Stimulated activated CD4-positive, alpha-beta T cell treated with anti-CD3 and anti-CD28 coated beads, Interleukin-1b, Interleukin-23, amount 100 ng/mL, for 1 hour (primary cell): ENCODE measurements at places on chromosomes 13 and 19.

DNA sequence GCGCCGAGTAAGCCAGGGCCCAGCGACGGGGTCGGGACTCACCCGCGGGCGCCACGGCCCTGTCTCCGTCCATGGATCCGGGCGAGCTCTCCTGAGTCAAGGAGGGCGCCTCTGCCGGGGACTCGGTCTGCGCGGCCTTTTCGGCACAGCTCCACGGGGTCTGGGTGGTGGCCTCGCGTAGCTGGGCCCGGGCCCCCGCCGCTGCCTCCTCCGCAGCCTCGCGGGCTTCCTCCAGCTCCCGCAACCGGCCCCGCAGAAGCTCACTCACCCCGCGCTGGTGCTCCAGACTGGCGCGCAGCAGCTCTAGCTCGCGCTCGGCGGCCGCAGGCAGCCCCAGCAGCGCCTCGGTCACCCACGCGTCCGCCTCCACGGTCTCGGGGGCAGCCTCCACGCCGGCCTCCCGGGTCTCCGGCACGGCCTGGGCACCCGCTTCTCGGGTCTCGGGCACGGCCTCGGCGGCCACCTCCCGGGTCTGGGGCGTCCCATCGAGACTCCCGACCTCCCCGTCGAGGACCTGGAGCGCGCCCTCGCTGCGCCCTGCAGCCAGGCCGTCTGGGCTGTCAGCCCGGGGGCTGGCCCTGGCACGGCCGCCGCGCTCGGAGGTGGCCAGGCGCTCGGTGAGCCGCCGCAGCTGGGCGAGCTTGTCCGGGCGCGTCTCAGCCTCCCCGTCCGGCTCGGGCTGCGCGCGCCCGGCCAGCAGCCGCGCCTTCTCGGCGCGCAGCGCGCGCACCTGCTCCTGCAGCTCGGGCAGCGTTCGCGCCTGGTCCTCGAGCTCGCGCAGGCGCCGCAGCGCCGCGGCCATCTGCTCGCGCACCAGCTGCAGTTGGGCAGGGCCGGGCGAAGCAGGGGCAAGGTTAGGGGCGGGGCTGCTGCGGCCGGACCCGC is 8.4 kb downstream of the KANK3 start:
- DNase-seq, result no peak

DNA sequence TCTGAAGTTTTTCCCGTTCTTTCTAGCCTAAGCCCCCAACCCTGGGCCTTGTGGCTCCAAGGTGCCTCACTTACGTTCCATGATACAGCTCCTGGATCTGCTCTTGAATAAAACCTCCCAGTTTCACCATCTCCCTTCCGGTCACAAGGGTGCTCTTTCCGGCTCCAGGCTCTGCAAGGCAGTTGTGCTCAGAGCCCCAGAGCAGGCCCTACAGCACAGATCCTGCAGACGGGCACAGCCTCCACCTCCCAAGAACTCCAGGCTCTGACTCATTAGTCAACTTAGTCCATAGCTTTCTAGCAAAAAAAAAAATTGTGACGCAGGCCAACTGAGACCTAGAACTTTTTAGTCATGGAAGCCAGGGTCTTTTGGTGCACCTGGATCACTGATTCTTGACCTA is 33.9 kb upstream of the SLC7A10 start:
- DNase-seq, result no peak

- DNase-seq, result no peak
These were observed 156.9 kb upstream of the TSHZ3 start for GRCh38 chr19:31506102-31506501.

DNA sequence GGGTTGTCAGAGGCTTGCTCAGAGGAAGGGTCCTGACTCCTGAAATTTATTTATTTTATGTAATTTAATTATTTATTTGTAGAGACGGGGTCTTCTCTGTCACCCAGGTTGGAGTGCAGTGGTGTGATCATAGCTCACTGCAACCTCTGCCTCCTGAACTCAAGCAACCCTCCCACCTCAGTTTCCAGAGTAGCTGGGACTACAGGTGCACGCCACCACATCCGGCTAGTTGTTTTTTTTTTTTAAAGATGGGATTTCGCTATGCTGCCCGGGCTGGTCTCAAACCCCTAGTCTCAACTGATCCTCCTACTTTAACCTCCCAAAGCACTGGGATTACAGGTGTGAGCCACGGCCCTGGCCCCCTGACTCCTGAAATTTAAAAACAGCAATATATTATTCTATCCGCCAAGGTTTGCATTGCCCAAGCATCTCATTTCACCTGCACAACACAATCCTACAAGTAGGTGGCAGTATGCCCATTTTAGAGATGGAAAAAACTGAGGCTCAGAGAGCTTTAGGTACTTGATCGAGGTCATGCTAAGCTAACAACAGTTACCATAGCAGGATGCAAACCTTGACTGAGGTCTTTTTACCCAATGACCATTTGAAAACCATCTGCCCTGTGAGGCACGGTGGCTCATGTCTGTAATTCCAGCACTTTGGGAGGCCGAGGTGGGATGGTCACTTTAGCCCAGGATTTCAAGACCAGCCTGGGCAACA is 18.1 kb downstream of the ARHGEF18 start:
- DNase-seq, result no peak

DNA sequence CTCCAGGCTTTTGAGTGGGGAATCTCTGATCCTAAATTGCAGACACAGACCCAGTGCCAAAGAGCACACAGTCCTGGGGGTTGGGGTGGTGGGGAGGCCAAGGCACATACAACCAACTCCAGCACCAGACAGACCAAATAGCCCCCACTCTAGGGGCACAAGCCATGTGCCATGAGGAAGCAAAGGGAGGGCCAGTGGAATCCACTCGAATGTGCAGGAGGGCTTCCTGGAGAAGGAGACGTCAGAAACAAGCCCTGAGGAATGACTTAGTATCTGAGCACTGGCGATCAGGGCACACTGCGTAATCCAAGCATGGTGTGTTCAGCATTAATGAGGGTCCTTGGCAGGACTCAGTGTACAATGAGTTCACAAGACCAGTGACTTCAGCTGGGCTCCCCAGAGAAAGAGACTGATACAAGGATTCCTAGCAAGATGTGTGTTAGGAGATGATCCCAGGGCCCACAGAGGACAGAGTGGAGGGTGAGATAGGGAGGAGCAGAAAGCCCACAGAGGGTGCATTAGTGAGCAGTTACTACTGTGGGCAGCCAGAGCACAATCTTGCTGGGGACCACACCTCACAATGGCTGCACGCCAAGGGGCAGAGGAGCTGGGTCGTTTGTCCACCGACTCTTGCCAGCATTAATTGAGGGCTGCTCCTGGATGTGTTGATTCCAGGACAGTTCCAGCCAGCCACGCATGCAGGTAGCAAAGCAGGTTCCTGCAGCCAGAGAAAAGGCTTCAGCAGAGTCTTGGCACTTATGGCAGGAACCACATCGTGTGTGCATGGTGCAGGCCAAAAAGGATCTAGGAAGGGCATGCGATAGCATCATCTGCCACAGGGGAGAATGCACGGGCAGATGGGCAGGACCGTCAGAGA is 152.6 kb upstream of the VSTM2B start:
- no peak for DNase-seq

- no peak for DNase-seq
These were observed 2412.4 kb downstream of the PCDH9 start for GRCh38 chr13:64817691-64818090.

GRCh38 chr13:30529085-30529834 is 63.5 kb upstream of the HMGB1 start:
- DNase-seq, result no peak

DNA sequence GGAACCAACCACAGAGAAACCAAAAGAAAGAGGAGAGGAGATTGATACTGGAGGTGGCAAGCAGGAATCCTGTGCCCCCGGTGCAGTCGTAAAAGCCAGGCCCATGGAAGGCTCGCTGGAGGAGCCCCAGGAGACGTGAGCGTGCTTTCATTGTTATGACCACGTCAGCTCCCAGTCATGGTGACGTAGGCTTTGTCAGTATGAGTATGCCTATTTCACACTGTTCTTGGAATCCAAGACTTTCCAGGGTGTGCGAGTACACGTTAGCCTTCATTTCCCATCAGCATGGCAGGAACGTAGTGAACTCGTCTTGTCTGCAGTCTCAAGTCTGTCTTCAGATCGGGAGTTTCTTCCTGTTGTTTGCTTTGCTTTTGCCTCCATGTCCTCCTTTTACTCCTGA is 15.4 kb upstream of the CHAMP1 start:
- DNase-seq, result no peak

GRCh38 chr19:15412832-15413231 is 6.0 kb downstream of the AKAP8L start:
- no peak for DNase-seq

GRCh38 chr19:19406878-19407632 is 1.6 kb downstream of the GATAD2A start:
- no peak for DNase-seq

DNA sequence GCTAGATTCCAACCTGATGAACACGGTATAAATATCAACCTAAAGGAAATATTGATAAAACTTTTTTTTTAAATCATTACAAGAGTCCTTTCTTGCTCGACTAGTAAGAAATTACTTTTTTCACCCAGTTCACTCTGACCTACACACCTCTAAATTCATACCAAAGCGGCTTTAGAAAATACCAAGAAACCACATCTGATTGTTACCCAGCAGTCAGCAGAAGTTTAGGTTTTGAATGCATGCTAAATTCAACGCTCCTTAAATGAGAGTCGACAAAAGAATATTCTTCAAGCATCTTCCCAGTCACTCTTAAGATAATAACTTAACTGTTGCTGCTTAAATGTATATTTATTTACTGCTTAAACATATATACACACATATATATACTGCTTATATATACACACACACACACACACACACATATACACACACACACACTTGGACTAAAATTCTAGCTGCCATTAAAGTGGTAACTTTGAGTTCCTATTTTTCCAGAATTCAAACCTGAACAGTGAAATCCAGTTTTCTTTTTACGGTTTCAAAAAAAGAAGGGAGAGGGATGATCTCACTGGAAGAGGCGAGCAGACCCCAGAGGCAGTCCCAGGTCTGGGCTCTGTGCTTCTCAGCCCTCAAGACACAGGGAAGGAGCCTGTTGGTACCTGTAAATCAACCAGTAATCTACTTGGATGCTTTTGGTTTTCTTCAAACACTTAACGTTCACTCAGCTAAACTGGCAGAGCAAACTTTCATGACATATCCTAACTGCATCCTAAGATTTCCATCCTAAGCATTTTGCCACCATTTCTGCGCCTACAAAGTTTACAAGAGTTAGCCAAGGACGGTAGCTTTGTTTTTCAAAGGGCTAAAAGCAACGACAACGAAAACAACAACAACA is 1.7 kb downstream of the STK24 start:
- DNase-seq, result no peak

GRCh38 chr19:33781415-33781935 is 15.2 kb upstream of the KCTD15 start:
- no peak for DNase-seq

GRCh38 chr13:111874981-111875380 is 192.0 kb upstream of the SOX1 start:
- no peak for DNase-seq

DNA sequence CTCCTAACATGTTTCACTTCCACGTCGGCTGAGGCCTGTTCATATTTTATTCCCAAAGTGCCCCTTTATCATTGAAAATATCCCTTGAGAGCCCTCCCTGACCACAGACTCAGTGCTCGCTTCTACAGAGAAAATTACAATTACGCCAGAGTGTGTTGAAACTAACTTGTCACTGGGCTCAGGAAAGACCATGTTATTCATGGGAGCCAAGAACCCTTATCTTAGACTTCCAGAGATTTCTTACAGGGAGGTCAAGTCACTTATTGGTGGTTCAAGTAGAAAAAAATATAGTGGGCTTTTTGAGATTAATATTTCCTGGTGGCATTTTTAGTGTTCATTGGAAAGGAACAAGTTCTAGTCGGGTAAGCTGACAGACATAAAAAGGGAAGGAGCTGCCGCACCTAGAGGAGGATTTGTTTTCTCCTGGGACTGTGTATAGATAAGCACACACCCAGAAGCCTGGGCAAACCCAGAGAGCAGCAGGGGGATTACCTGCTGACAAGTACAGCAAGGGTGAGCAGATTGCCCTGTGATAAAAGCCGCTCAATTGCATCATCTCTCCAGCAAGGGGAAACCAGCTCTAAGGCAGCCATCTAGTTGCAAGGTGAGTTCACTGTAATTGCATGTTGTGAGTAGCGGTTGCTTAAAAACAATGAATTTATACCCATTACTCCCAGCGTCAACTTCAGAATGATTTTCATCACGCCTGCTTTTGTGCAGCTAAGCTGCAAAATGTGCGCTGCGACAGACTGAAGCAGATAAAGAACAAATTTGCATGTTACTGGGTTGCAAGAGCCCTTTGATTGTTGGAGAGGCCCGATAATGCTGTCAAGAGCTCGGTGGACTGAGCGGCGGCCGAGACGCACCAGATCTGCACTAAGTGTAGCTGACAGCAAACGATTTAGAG is 46.2 kb downstream of the DCT start:
- no peak for DNase-seq
